ENCODE measurements at places on chromosomes 2 and 18.

DNA sequence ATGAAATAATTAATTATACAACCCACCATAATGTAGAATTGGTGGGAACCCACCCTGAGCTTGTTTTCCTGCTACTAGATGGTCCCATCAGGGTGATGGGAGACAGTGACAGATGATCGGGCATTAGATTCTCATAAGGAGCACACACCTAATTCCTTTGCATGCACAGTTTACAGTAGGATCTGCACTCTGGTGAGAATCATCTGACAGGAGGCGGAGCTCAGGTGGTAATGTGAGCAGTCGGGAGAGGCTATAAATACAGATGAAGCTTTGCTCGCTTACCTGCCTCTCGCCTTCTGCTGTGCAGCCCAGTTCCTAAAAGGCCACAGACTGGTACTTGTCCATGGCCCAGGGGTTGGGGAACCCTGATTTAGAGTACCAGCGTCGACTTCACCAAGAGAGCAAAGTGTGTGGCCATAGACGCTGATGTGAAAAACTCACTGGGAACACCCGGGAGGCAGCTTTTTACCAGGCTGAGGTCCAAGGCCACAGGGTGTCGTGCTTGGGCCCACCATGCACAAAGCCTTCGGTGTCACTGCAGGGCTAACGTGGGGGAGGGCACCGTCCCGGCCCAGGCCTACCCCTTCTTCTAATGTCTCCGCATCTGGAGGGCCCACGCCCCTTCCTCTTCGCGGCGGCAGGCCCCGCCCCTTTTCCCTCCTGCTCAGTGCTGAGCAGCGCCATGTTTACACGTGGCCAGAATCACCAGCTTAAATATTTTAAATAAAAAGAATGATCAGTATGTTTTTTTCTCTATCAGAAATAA is 296.8 kb upstream of the HDAC4 start:
- DNase-seq: no peak

DNA sequence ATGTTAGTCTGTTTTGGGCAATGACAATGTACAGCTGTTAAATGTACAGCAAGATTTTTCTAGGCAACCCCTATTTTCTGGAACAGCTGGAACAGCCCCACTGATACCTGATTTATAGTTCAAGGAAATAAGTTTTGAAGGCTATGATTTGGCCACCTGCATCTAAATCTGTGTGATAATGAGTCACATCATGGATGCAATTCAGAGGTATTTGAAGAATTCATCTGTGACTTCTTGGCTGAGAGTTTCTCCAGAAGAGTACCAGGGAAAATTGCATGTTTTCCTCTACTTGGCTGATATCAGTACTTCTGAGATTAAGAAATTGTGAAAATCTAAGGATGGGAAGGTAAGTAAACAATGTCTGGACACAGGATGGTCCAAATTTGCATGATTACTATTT is 40.7 kb upstream of the NT5C1B start:
- DNase-seq: no peak

DNA sequence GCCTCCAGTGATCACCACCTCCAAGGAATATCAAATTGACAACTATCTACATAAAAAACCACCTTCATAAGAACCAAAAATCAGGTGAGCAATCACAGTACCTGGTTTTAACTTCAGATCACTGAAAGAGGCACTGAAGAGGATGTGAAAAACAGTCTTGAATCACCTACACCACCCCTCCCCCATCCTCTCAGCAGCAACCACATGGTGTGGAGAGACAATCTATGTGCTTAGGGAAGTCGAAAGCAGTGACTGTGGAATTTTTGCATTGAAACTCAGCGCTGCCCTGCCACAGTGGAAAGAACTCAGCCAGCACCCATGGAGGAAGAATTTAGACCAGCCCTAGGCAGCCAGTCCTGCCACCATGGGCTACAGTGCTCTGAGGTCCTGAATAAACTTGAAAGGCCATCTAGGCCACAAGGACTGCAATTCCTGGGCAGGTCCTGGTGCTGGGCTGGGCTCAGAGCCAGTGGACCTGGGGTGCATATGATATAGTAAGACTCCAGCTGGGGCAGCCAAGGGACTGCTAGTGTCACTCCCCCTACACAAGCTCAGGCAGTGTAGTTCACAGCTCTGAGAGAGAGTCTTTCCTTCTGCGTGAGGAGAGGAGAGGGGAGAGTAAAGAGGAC is 75.6 kb downstream of the ATL2 start:
- DNase-seq: no peak

DNA sequence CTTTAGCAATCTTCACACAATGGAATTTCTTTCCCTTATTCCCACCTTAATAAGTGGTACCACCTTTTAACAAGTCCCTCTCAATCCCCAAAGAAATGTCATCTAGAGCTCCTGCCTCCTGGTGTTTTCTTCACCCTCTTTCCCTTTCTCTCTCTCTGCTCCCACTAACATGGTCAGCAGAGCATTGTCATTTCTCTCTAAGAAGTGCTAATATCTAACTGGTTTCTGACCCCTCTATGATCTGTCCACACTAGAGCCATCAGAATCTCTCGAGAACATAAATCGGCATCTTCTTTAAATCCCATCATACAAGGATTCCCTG is 161.2 kb upstream of the DTNA start:
- no peak for DNase-seq

DNA sequence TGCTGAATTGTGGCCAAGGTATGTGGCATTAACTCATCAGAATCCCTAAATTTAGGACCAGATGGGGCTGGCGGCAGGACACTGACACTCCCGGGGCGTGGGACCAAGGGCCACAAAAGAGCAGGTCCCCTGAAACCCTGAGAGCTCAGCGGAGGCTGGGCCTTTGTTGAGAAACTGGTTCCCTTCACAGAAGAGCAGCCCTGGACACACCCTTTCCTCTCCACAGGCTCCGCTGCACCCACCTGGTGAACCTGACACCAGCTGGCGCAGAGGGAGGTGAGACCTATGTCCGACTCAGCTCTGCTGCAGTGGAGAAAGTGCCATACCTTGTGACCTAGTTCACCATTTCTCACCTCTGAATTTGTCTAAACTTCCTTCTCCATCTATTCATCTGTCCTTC is 119.5 kb downstream of the RTP5 start:
- DNase-seq: no peak

GRCh38 chr2:146173934-146174333 is 1654.0 kb upstream of the ZEB2 start:
- no peak for DNase-seq
